ENCODE measurements at places on chromosomes 6 and 20. TPM values are rescaled to one million over a fixed set of nuclear protein-coding genes. Genes with fewer than 3 reads are reported as not detected.

CRISP3 gene
- not detected for total RNA-seq

OR2J3 gene
- total RNA-seq, result not detected

TFAP2A gene
- total RNA-seq, result 12.1 TPM

FAM83C gene
- not detected for total RNA-seq

MYH7B gene
- 0.04 TPM for total RNA-seq

PCK1 gene
- total RNA-seq, result 0.04 TPM

MROH8 gene
- total RNA-seq, result 0.08 TPM

TREM2 gene
- total RNA-seq, result not detected

ZNF292 gene
- 10.9 TPM for total RNA-seq

C20orf141 gene
- total RNA-seq, result not detected

TMEM170B gene
- total RNA-seq, result 0.57 TPM

ZSCAN23 gene
- not detected for total RNA-seq

FERMT1 gene
- total RNA-seq, result 24.0 TPM

All from A375 (cell line).